Kasumi-1 (cell line): ENCODE measurements at places on chromosomes 11 and 22.

- no peak for DNase-seq
Observed at GRCh38 chr11:8961401-8961800, 2.8 kb downstream of the TMEM9B start.

- DNase-seq: no peak
Observed at GRCh38 chr11:106474274-106474673, 396.8 kb downstream of the AASDHPPT start.

- no peak for DNase-seq
Observed at GRCh38 chr22:31922534-31922933, 21.8 kb upstream of the YWHAH start.

- no peak for DNase-seq
Observed at GRCh38 chr22:38098410-38099249, 11.9 kb downstream of the BAIAP2L2 start.

DNA sequence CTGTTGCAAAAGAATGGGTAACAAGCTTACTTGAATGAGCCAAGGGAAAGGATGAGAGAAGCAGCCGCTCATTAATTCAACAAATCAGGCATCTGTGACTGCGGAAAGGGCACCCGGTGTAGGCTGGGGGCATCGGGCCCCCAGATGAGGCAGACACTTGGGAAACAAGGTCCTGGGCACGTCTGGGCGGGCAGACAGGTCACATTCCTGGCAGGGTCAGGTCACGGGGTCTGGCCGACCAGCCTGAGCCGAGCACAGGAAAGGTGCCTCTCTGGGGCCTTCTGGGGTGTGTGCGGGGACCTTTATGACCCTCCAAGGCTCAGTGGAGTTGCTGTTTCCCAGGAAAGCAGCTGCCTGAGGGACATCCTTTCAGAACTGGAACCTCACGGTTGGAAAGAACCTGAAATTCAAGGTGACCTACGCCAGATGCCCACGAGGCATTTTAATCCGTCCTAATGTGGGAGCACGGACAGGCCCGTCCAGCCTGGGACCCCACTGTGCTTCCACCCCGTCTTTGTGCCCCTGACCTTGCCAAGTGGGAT, 57.1 kb downstream of the ST14 start:
- DNase-seq: no peak

DNA sequence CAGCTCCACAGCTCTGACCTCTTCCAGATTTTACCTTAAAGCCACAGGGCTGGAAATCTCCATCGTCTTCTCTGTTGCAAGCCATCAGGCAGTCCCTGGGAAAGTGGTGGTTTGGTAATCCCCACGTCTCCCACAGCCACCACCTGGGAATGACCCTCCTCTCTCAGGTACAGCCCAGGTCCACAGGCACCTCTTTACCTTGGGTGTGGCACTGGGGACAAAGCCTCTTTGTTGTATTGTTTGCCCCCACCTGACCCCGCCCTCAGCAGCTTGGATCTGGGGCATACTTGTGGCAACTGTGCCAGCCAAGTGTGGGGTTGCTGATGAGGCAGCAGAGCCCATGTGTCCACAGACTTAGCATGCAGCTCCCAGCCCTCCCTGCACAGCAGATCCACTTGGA, 77.6 kb downstream of the LRRC32 start:
- DNase-seq: no peak

- DNase-seq: no peak
Observed at GRCh38 chr11:115893461-115894099, 389.4 kb upstream of the CADM1 start.

- DNase-seq: no peak
Observed at GRCh38 chr22:33492210-33492651, 428.0 kb downstream of the LARGE1 start.

DNA sequence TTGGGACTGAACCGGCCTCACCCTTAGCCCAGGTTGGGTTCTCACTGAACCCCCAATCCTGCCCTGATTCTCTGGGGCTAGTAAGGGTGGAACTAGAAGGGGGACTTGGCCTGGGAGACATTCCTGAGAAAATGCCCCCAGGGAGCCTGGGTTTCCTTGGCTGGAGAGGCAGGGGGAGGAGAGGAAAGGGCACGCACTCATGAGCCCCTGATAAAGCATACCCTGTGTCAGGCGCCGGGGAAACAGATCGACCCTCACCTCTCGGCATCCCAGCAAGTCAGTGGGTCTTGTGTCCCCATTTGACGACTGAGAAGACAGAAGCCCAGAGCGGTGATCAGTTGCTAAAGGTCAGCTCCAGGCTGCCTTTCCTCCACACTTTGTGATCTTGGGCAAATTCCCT, 47.7 kb upstream of the RTL6 start:
- DNase-seq: no peak

DNA sequence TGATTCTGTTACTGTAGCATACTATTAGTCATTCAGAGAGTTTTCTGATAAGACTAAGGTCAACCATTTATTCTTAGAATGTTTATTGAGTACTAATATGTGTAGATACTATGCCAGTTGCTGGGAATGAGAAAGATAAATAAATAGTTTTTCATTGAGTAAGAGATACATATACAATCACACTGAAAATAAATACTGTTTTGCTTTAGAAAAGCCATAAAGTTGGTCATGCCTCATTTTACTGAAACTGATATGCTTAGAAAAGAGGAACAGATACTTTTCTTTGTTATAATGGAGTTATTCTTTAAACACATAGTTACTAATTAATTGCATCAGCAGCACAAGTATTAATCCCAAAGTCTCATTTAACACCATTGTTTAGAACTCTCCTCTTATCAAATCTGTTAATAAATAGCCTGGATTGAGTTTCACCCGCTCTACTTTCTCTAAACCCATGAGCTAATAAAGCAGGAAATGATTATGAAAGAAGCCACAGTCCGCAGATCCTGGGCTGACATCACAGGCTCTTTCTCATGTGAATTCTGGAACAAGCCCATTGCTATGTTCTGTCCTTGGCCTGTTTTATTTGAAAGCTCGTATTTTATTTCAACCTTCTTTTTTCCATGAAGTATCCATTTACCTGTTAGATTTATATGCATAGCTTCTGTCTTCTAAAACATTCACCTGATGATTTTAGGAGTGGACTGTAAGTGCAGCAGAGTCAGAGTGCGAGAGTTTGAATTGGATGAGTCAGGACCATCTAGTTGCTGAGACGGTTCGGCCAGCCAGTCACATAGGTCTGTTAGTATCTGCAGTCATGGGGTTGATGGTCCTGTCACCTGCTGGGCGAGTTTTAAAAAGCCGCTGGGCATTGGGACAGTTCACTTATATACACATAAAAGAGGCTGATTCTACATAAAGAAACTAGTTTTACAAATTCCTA, 35.5 kb downstream of the PIWIL4 start:
- peak; percentile 92 for DNase-seq

- no peak for DNase-seq
Observed at GRCh38 chr11:43358279-43358800, 380 bp upstream of the TTC17 start.

DNA sequence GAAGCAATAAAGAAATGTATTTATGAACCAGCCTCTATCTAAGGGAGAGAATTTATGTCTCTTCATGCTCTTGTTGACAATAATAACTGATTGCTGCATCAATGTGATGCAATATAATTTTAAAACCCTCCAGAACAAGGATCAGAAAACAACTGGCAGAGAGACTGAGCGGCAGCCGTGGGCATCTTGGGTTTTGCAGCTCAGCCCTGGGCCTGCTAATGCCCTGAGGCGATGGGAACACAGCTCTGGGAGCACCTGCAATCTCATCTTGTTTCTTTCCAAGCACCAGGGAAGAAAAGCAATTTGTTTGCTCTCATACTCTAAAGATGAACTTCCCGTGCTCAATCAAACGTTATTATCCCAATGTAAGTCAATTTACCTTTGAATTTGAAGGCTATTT, 245.7 kb downstream of the ST3GAL4 start:
- DNase-seq: no peak

DNA sequence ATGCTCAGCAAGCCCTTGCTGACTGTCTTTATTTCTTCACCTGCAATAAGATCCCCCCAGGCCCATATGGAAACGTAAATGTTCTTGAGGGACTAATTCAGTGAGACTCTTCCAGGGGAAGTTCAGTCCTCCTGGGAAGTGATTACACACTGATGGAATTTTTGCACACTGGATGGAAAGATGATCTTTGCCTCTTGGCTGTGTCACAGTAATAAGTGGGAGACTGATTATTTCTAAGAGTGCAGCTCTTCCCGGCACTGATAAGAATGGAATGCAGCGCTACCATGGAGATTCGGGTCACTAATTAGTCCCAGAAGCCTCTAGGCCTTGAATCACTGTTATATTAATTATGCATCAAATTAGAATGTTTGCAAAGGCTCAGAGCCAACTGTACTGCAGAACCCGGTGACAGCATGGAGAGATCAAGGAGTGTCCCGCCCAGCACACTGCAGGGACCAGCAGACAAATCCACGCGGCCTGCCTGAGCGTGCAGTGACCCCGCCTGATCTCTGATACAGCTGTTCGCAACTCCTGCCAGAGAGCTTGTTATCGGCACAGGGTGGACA, 178.3 kb downstream of the SNX19 start:
- DNase-seq: no peak

- DNase-seq: no peak
Observed at GRCh38 chr11:48129697-48130395, 86.8 kb upstream of the OR4B1 start.

DNA sequence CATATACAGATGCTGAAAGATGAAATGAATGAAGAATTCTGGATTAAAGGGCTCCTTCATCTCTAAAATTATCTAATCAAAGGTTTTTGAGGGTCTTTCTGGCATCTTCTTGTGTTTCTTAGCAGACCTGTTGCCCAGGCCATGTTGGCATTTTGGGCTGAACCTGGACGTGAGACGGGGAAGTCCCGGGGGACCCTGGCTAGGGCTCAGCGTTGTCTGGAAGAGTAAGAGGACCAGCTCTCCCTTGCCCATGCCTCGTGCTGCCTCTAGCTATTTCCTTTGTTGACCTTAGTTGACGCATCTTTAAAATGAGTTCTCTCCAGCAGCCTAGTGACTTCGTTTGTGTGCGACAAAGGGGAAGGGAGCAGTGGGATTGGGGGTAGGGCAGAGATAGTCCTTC, 152.2 kb downstream of the ST3GAL4 start:
- no peak for DNase-seq

DNA sequence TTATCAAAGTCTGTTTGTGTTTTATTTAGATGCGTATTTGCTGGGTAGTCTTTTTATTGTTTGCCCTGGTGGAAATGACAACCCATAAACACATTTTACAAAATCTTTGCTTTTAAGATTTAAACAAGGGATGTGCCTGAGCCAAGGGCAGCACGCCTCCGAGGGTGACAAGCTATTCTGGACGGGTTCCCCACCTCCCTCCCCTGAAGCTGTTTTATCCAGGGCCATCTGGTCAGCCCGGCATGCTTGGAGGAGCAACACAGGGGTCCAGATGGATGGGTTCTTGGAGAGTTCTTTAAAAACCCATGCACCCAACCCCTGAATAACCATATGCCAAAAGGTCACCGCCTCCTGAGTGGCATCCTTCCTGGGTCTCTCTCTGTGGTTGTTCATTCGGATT, 408.9 kb downstream of the OPCML start:
- no peak for DNase-seq

DNA sequence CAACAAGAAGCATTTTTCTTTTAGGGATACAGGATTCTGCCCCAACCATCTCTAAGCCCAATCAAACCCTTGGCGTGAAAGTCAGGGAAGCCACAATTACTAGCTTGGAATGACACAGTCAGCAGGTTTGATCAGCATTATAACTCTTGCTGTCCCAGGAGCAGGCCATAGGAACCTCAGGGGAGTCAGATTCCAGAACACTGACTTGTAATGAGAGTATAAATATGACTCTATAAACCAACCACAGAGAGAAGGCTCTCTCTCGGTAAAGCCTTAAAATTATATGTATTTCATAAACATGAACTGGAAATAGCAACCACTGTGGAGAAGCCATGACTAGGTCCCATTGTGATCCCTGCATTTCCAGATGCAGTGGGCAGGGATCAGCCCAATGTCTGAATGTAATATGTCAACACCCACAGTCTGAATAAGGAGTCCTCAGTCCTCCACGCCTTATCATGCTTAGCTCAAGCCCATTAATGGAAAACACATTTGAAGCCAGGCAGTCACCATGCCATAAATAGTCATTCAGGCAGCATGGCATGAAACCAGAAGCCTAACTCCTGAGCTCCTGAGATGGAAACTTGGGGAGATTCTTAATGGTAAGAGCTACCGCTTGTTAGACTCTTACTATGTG, 99.1 kb upstream of the MTNR1B start:
- DNase-seq: no peak

- no peak for DNase-seq
Observed at GRCh38 chr11:70888061-70888460, 364.3 kb downstream of the SHANK2 start.

DNA sequence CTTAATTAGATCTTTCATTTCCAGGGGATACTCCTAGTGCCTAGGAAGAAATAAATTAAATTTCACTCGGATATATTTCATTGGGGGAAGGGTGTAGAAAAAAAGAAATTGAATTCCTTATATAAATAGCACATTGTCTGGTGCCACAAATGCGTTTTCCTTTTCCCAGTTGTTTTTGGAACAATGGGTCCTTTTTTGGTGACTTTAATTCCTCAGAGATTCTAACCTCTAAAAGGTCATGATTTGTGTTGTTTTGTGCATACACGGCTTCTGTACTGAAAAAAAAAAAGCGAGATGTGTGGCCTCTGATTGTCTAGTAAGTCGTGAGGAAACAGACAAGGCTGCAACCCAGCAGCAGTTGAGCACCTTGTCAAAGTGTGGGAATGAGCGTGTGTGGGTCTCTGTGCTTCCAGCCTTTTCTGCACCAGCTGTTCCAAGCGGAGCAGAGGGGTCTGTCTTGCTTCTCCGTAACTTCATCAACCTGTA, 64.5 kb upstream of the CRTAM start:
- DNase-seq: no peak

GRCh38 chr11:22466351-22466750, 128.2 kb downstream of the SLC17A6 start:
- DNase-seq: no peak

DNA sequence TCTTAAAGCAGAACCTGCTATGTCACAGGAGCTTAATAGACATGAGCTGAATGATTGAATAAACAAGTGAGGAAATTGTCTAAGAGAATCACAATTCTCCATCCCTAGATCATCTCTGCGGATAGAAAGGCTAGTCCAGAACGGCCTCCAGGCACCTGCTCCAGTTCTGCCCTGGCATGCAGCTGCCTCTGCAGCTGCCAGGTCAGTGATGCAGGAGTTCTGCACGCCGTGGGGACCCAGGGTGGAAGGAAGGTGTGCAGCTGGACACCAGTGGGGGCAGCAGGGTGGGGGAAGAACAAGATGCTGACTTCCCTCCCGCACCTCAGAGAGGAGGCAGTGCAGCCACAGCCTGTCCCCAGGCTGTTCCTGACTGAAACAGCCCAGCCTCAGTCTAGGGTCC, 192.1 kb upstream of the NCAM1 start:
- DNase-seq: no peak

DNA sequence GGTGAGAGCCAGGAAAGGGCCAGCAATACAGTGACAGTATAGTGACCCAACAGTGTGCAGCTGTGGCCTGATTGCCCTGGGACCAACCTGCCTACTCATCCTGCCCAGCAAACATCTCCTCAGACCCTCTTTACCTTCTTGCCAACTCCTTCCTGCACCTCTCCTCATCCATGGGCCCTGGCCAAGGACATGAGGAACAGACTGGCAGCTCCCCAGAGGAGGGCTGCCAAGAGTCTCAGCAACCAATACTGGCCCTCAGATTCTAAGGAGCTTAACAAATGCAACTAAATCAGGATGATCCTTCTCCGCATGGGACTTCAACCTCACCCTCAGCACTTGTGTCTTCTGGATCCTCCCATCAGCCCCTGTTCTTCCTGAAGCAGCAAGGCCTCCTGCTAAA, 77.0 kb downstream of the RPL27A start:
- DNase-seq: no peak

GRCh38 chr11:17816232-17816931, 81.8 kb downstream of the KCNC1 start:
- DNase-seq: no peak
